Naive thymus-derived CD4-positive, alpha-beta T cell (primary cell): ENCODE measurements at places on chromosomes 7 and 10. TPM values are rescaled to one million over a fixed set of nuclear protein-coding genes. Genes with fewer than 3 reads are reported as not detected.

- H3K36me3 ChIP-seq: no peaks in the 10 kb centered on the region
- H3K27ac ChIP-seq: no peak overlapping the region
- no peaks in the 10 kb centered on the region for H3K4me1 ChIP-seq
- no peaks in the 10 kb centered on the region for H3K27me3 ChIP-seq
- H3K4me3 ChIP-seq: no peak overlapping the region
These were observed 148.4 kb downstream of the KLF6 start for GRCh38 chr10:3636356-3637181.

GRCh38 chr7:104795086-104795485 is 218.9 kb upstream of the KMT2E start:
- H3K4me3 ChIP-seq: no peak overlapping the region
- H3K36me3 ChIP-seq: no peaks in the 10 kb centered on the region
- H3K4me1 ChIP-seq: no peaks in the 10 kb centered on the region
- H3K27ac ChIP-seq: no peak overlapping the region
- no peak for DNase-seq

GRCh38 chr10:17199351-17199804 is 2.1 kb downstream of the TRDMT1 start:
- H3K27me3 ChIP-seq: no peaks in the 10 kb centered on the region
- no peak for DNase-seq
- no peak overlapping the region for H3K4me3 ChIP-seq
- H3K4me1 ChIP-seq: no peaks in the 10 kb centered on the region
- H3K27ac ChIP-seq: no peak overlapping the region
- no peaks in the 10 kb centered on the region for H3K36me3 ChIP-seq

DNA sequence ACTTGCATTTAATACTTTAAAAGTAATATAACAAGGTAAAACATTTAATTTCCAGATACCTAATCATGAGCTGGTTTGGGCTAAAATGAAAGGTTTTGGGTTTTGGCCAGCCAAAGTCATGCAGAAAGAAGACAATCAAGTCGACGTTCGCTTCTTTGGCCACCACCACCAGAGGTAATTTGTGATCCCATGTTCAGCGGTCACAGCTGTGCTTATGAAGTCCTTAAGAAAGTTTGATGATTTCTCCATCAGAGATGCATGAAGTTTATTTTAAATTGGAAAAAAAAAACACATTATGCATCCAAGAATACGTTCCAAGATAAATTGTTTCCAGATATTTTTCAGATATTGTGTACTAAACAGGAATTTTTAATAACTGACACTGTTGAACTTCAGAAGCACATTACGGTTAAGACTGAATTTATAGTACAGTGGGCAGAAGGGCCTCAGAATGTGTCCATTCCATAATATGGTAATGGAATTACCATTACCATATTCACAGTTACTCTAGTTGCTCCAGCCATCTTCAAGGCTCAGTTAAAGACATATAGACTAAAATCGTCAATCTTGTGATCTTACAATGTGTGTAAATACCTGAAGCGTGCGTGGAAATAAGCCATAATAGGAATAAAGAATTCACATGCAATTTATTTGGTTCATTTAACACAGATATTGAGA is 106.8 kb downstream of the ZMYND11 start:
- DNase-seq: no peak
- H3K4me3 ChIP-seq: no peak overlapping the region
- no peaks in the 10 kb centered on the region for H3K4me1 ChIP-seq
- no peak overlapping the region for H3K27ac ChIP-seq
- H3K36me3 ChIP-seq: peaks cover 4% of the 10 kb centered on the region

- H3K4me3 ChIP-seq: peak overlapping the region; percentile 24
- H3K36me3 ChIP-seq: no peaks in the 10 kb centered on the region
- DNase-seq: no peak
- H3K27ac ChIP-seq: peak overlapping the region; percentile 70
- H3K27me3 ChIP-seq: no peaks in the 10 kb centered on the region
These were observed 26.5 kb downstream of the DNAJB12 start for GRCh38 chr10:72328045-72328828.

DNA sequence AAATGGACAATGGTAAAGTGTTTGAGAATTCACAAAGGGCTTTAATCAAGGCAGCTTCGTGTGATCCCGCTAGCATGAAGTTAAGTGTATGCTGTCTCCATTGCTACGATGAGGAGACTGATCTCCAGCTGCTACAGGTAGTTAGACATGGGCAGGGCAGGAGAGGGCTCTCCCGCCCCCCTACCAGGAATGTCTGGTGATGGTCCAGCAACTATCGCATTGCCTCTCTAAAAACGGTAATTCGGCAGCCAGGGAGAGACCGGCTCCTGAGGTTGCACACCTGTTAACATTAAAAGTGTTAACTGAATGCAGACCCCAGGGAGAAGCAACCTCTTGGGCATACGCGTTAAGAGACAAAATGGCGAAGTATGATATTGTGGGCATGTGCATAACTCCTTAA is 37.9 kb downstream of the SVIL start:
- DNase-seq: no peak
- no peak overlapping the region for H3K4me3 ChIP-seq
- H3K27ac ChIP-seq: no peak overlapping the region
- no peaks in the 10 kb centered on the region for H3K27me3 ChIP-seq
- H3K36me3 ChIP-seq: no peaks in the 10 kb centered on the region

DNA sequence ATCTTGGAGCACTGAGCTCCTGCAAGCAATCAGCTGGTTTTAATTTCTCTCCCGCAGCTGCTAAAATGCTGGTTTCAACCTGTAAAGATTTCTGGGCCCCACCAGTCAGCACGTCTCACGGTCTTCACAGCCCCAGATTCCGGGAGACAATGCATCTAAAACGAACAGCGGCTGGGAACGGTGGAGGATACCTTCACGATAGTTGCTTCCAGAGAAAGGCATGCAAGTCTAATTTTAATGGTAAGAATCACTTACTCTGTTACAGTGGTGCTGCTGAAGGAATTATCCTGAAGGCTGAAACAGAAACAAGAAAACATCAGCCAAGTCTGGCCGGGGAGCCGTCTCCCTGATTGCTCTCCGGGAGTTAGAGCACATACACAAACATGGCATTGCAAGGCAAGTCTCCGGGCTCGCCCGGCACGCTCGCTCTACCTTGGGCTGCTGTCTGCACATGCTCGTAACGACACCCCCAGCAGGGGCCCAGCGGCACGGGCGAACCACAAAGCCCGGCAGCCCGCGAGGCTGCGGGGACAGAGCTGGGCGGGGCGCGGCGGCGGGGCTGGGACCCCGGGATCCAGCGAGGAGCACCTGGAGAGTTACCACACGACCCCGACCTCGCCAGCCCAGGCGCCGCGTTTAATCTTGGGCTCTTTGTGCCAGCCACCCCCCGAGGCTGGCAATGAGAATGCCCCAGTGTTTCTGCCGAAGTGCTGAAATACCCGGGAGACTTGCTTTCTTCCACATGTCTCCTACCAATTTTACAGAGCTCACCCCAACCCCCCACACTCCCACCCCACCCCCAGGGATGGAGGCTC is at the start of gene FAM13C:
FAM13C (minus strand) TSS at position 406 of the 815 bp plus-strand sequence; CDS start at position 317, 89 bp downstream.
- no peaks in the 10 kb centered on the region for H3K27me3 ChIP-seq
- no peaks in the 10 kb centered on the region for H3K4me1 ChIP-seq
- H3K27ac ChIP-seq: no peak within 1 kb of the TSS
- no peak within 1 kb of the TSS for H3K4me3 ChIP-seq

Gene LRIT1
- polyA plus RNA-seq: not detected

Gene SLC39A12
- polyA plus RNA-seq: not detected

DNA sequence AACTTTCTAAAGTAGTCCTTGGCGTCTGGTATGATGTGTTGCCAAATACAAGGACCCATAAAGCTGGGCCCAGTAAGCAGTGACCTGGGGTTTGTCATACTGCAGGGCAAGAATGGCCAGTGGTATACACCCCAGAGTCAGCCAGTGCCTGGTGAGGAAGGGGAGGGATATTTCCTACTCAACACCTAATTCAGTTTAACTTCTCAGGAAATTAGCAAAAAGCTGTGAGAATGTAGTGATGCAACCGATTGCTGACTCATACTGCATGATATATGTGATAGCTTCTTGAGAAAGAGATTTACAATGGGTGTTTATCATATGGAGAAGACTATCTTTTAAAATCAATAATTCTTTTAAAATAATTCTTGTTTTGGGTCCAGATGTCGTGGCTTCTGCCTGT is 889.3 kb upstream of the CELF2 start:
- no peaks in the 10 kb centered on the region for H3K36me3 ChIP-seq
- H3K4me1 ChIP-seq: no peaks in the 10 kb centered on the region
- DNase-seq: no peak
- H3K27ac ChIP-seq: no peak overlapping the region
- no peak overlapping the region for H3K4me3 ChIP-seq

Gene MMP21
- polyA plus RNA-seq: not detected

DNA sequence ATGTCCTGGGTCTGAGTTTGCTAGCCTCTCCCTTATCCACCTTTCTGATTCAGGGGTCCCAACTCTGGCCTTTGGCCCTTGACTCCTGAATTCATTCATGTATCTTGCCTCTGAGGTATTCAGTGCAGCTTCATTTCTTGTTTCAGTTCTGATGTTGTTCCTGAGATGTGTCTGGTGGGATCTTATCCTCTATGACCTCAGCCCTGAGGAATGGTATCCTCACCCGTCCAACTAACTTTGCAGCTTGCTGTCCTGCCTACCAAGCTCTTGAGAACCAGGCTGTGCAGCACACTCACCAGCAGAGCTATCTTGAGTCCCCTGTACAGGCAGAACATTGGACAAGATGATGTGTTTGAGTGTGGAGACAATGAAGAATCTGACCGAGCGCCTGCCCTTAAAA is 13.8 kb downstream of the SUFU start:
- no peaks in the 10 kb centered on the region for H3K27me3 ChIP-seq
- H3K27ac ChIP-seq: no peak overlapping the region
- peaks cover 39% of the 10 kb centered on the region for H3K36me3 ChIP-seq
- no peak overlapping the region for H3K4me3 ChIP-seq
- DNase-seq: no peak
- H3K4me1 ChIP-seq: no peaks in the 10 kb centered on the region

Gene EN2
- not detected for polyA plus RNA-seq
